ENCODE measurements at places on chromosomes 4 and X.
A peak's percentile ranks its signal among the peaks of the same experiment; 100 is the strongest.

GRCh38 chr4:8221985-8222384 is 22.9 kb downstream of the SH3TC1 start:
- no peak for DNase-seq

GRCh38 chr4:7375427-7375826 is 59.3 kb downstream of the PSAPL1 start:
- no peak for DNase-seq

- no peak for DNase-seq
Measured at GRCh38 chr4:83217721-83218522, 66.7 kb downstream of the COQ2 start.

GRCh38 chr4:141647966-141648365 is 11.6 kb downstream of the IL15 start:
- no peak for DNase-seq

DNA sequence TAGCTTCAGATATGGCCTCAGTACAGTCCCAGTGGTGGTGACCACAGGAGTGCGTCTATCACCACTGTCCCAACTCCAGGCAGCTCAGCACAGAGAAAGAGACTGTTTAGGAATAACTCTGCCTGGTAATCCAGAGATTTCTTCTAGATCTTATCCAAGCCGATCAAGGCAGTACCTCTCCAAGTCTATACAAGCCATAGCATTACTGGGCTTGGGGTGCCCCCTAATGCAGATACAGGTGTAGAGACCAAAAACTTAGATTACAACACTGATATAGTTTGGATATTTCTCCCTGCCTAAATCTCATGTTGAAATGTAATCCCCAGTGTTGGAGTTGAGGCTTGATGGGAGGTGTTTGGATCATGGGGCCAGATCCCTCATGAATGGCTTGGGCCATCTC is 100.9 kb downstream of the PTCHD1 start:
- no peak for DNase-seq

DNA sequence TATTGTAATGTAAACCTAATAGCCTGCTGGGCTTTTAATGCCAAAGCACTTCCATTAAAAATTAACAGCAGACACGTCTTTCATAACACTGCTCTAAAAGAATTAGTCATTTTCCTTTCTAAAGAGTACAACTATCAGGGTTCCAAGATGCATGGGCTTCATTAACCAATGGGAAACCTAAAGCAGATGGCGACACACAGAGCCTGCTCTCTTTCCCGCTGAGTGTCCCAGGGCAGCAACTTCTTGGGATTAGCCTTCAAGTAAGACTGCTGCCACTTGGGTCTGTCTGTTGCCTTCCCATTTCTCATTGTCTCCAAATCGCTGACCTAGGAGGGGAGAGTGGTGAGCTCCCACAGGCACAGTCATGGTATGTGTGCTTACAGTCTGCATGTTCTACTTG is 14.0 kb upstream of the PHKA2 start:
- no peak for DNase-seq

DNA sequence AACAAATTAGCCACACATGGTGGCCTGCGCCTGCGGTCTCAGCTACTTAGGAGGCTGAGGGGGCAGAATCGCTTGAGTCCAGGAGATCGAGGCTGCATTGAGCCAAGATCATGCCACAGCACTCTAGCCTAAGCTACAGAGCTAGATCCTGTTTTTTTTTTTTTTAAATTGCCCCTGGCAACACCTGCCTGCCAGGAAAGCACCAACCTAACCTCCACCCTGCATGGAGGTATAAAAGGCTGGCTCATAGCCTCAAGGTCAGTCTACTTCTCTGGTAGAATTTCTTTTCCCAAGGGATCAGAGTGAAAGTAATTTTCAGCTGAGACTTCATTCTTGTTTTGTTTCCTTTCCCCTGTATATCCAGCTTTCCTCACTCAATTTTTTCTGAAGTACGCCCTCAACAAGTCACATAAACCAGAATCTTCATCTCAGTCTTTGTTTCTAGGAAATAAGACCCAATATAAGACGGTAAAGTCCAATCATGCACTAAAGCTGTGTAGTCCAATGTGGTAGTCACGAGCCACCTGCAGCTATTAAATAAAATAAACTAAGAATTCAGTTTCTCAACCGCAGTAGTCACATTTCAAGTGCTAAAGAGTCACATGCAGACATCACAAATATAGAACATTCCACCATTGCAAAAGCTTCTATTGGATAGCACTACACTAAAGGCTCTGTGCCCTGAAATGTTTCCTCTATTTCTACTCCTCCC is 113.3 kb downstream of the HPGD start:
- no peak for DNase-seq

DNA sequence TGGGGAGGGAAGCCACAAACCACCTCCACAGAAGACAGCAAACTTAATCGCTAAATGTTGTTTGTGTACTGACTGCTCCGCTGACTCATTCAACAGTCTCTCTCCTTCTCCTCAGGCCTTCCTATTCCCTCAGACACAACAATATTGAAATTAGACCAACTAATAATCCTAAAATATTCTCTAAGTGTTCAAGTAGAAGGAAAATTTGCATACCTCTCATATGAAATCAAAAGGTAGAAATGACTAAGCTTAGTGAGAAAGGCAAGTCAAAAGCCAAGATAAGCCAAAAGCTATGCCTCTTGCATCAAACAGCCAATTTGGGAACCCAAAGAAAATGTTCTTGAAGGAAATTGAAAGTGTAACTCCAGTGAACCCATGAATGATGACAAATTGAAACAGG is 75.7 kb upstream of the ARHGAP24 start:
- no peak for DNase-seq

- DNase-seq, result no peak
Measured at GRCh38 chr4:165106518-165106917, 6.1 kb downstream of the TMEM192 start.

- peak; percentile 55 for DNase-seq
Measured at GRCh38 chr4:103075435-103075893, 1.1 kb downstream of the SLC9B2 start.

GRCh38 chr4:138632856-138633579 is 382.6 kb upstream of the NOCT start:
- DNase-seq, result no peak

DNA sequence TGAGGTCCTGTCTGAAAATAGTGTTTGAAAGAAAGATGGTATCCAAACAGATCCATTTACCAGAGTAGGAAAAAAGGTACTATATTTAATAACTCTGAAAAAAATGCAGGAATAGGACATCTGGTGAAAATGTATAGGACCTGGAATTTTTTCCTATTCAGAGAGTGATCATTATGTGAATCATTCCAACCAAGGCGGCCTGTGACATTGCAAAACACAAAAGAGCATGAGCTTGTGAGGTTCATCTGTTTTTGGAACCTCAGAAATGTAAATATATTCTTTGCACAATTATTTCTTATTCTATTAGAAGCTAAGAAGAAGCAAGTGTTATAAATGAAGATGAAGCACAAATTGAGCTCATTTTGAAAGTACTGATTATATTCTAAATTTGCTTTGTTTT is 2.0 kb downstream of the C4orf51 start:
- DNase-seq, result no peak

DNA sequence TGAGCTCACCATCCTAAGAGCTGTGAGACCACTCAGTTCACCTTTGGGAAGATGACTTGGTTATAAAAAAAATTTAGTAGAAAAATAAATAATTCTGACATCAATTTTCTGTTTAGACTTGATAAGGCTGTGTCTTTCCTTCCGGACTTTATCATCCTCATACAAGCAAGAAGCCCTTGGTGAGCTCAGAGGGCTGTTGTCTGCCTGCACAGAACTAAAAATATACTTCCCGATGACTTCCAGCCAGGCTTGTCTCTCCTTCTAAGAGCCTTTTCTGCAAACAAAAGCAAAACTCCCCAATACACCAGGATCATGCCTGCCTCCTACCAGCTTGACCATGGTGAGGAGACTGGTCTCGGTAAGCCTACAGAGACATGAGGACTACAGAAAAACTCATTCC is 58.3 kb upstream of the PHOX2B start:
- DNase-seq, result no peak

DNA sequence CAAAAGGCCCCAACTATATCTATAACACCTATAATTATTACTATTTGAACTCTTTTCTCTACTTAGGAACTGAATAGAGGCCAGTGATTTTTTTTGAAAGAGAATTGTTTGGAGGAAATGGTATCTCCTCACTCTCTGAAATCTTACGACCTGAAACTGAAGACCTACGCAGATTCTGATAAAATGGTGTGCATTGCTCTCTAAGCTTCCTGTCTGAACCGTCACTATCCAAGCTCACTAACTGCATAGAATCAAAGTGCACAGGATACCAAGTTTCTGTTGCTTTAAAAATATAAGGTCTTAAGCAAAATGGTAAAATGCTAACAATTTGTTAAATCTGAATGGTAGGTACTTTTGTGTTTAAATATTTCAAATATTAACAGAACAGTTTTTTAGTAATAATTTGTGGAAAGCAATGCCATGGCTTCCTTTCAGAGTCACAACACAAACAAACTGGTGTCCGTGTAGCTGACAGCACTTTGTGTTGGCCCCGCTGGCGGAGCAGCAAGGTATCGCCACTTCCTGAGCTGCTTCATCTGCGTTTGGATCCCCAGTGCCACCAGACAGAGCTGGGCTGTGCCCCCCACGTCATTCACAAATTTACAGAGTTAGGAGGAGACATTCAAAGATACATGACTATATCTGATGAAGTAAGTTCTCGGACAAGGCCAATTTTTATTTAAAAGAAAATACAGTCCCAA is 313.9 kb downstream of the FBXW7 start:
- DNase-seq, result no peak

- DNase-seq, result no peak
Measured at GRCh38 chr4:82789025-82789776, 9.4 kb downstream of the SCD5 start.

GRCh38 chrX:51215266-51215665 is 117.4 kb upstream of the NUDT10 start:
- DNase-seq, result no peak

DNA sequence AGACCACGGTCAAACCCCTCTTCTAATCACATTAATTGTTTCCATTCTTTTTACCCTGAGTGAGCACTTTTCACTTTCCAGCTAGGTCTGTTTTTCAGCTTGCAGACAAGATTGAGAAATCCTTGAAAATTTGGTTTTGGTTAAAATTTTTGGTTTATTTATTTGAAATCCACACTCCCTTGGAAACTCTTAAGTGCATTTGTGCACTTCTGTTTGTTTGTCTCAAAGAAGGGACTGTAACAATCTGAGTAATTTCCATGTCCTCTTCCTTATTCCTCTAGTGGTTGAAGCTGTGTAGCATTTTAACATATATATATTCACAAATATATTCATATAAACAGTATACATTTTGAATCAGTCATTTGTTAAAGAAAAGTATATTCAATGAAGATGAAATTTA is 333.3 kb downstream of the ANK2 start:
- no peak for DNase-seq

- DNase-seq, result no peak
Measured at GRCh38 chr4:148634476-148634875, 192.3 kb upstream of the NR3C2 start.

DNA sequence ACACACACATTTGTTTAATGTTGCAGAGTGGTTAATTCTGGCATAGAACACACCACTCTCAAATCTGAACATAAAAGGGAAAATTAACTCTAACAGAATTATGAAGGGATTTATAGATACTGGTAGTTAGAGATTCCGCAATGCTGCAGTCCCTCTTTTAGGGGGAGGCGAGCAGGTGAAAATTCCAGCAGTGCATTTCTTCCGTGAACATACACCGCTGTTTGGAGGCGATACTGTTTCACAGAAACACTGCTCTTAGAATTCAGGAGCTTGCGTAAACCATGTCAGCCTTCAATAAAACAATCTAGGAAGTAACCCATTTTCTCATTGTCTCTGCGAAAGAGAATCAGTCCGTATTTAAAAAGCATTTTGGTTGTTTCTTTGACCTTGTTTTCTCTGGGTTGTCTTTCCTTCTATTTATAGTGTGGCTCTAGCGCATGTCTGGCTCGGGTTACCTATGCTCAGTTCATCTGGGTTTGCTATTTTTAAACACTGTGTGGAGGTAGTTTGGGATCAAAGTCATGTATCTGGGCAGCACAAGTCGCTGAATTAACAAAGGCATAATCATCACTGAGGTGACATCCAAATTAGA is 90.4 kb downstream of the GPAT3 start:
- DNase-seq, result no peak

GRCh38 chrX:13103188-13103913 is 58.9 kb upstream of the FAM9C start:
- no peak for DNase-seq

- no peak for DNase-seq
Measured at GRCh38 chr4:19386786-19387185, 864.9 kb upstream of the SLIT2 start.

DNA sequence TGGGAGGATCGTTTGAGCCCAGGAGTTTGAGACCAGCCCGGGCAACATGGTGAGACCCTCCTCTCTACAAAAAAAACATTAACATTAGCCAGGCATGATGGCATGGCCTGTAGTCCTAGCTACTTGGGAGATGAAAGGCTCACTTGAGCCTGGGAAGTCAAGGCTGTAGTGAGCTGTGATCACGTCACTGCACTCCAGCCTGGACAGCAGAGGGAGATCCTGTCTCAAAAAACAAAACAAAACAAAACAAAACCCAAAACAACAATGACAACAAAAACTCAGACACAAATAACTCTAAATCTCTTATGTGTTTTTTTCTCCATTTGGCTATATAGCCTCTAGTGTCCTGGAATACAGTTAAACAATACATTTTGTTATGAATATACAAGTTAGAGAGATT is 127.3 kb upstream of the STK26 start:
- DNase-seq, result no peak

DNA sequence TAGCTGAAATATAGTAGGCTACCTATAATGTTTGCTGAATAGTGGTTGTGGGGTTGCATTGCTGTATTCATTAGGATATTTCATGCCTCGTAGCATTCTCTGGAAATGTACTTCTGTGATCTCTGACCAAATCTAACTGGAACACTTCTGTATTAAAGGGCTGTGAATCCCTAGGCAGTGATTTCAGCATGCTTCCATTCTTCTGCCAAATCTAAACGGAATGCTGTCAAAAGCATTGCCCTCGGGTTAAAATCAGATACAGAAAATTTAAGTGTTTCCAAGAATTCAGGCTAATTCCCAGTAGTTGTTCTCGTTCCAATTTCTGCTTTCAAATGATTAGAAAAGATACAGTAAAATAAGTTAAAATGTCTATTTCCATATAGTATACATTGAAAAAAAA is 1847.5 kb upstream of the IGFBP7 start:
- DNase-seq, result no peak

DNA sequence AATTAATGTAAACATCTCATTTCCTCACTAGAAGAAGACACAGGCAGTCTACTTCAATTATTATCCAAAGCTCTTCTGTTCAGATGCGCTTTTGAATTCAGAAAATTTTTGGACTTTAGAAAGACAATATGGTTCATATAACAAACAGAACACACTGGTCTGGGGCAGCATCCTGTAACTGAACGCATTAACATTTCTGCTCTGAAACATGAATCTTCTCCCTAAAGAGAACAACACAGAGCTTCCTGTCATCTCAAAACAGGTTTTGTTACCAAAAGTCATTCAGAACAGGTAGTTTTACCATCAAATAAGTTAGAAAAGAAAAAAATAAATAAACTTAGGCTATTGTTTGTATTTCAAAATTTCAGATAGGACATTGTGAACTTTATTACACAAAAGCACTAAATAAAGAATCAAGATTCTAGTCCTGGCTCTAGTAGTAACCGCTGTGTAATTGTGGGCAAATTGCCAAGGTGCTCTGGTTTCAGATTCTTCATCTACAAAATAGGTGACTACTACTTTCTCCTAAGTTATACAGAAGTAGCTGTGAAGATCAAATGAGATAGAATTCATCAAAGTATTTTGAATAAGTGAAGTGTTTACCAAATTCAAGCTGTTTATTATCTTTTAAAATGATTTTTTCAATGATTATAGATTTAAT is 252.3 kb upstream of the RASGEF1B start:
- DNase-seq, result no peak

GRCh38 chrX:148501386-148502066 is 1.1 kb downstream of the AFF2 start:
- DNase-seq, result no peak

Data from endothelial cell of umbilical vein (primary cell).